ENCODE measurements at places on chromosomes 2 and 18.

DNA sequence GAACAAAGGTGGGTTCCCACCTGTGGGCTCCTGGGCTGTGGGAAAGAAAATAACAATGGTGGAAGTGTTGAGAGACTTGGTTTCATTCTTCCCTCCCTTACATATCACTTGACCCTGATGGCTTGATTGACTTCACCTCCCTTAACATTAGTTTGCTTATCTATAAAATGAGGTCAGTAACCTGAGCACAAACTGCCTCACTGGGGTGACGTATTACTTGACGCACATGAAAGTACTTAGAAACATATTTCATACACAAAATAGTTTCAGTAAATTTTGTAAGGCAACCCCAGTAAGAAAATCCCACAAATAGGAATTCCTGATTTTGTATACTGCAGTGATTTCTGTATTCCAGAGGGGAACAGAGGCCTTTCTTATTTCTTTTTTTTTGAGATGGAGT, 29.4 kb upstream of the LPIN2 start:
- no peak for DNase-seq

DNA sequence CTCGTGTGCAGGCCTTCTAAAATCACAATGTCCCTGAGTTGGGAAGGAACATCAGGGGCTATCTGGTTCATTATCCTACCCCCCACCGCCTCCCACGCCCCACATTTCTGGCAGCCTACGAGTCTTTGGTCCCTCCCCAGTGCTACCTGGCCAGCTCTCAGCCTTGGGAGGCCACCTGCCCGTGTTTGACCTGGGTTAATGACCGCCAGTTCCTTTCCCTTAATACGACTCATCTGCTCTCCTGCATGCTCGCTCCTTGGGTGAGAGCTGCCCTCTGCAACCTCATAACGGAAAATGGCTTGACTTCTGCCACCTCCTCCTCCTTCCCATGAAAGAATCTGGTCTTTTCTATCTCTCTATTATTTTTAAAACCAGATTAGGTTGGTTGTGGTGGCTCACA, 112.5 kb downstream of the NEDD4L start:
- no peak for DNase-seq

- DNase-seq, result no peak
These were observed 57.0 kb downstream of the CEP192 start for GRCh38 chr18:13048061-13048595.

DNA sequence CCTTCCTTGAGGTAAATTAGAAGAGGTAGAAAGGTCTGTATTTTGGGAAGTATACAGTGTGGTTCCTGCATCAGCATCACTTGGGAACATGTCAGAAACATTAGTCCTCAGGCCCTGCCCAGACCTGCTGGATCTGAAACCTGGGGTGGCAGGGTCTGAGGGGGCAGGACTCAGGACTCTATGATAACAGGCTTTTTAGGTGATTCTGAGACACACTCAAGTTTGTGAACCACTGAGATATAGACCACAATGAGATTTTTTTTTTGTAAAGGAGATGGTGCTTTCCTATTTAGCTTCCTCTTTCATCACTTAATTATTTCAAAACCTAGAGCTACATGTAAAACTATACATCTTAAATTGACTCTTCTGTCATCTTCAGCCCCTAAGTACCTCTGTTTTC, 262.7 kb upstream of the SPOPL start:
- DNase-seq, result no peak

DNA sequence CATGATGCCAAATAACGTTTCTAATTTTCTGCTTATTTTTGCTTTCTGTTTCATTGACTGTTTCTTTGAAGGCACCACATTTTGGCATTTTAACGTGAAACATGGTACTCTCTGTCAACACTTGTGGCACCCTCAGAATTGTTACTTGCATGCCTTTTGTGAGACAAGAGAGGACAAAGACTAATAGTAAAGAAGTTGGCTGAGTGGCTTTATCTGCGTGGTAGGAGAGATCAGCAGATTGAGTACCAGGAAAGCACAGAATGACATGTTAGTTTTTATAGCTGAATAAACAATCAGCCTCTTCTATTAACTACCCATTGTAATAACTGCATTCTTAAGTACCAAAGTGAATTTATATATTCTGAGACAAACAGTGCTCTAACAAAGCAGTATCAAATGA, 8.6 kb downstream of the ZNF638 start:
- no peak for DNase-seq

- no peak for DNase-seq
These were observed 18.3 kb downstream of the GALR1 start for GRCh38 chr18:77267969-77268368.

DNA sequence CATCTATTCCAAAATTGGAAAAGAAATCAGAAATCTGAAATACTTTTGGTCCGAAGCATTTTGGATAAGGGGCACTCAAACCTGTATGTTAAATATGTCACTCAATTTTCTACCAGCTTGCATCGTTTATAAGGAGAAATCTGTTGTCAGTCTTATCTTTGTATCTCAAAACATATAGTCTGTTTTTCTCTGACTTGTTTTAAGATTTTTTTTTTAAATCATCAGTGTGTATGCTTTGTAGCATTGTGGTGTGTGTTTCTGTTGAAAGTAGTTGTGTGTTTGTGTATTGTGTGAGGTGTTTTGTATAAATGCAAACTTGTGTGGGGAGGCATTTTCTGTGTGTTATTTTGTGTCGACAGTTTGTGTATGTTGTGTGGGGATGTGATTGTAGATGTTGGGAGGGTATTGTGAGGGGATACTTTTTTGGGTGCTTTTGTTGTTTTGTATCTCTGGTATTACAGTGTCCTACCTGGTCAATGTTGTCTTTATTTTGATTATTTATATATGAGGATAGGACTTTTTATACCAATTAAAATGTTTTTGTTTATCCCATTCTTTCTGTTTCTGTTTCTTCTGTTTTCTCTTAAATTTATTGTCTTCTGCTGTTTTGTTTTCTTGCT, 30.9 kb downstream of the SMCHD1 start:
- DNase-seq, result no peak

DNA sequence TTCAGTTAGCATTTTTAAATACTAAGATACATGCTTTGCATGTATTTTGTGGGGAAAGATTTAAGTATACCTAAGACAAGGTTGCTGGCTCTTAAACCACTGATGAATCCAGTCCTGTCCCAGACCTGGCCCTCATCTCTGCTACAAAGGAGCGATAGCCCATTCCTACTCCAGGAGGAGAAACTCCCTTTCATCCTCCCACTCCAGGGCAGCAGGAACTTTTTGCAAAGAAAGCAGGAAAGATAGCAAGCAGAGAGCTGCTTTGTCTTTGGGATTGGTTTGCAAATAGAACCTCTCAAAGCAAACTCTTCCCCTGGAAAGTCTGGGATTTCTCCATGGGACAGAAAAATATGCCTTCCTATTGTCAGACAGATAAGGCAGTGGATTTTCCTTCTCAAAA, 43.6 kb upstream of the COPS8 start:
- no peak for DNase-seq

DNA sequence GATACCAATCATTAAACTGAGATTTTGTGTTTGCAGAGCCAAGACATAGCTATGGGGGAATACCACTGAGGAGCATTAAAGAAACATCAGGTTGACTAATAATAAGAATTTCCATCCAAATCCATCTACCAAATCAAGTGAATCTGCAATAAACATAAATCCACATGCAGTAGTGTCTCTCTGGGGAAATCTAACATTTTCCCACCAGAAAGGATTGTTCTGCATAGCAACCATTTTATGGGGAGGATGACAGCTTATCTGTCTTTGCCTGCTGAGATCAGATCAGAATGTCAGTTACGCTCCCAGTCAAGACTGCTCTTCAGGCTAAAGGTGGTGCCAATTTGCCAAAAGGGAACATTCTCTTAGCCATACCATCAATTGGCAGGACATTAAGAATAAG, 1098.9 kb upstream of the CHAC2 start:
- DNase-seq, result no peak

DNA sequence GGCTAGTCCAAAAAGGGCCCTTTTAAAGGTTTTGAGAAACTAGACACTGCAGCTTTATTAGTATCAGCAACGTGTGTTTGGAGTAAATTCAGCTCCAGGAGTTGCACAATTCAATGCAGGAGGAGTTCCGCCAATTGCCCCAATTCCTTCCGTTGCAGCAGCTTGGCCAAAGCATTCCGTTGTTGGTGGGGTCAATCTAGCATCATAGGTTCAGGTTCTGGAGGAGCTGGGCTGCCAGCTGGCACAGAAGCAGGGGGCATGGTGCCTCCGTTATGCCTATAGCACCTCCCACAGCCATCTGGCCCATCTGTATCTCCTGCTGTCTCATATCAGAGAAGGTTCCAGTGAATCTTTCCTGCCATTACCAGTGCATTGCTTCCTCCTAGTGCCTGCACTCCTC, 55.4 kb downstream of the REL start:
- no peak for DNase-seq

GRCh38 chr2:241885946-241886643, 16.6 kb downstream of the RTP5 start:
- no peak for DNase-seq

GRCh38 chr18:48330016-48330991, 78.9 kb downstream of the ZBTB7C start:
- DNase-seq, result no peak

- no peak for DNase-seq
These were observed 322.0 kb upstream of the SOX11 start for GRCh38 chr2:5370158-5370557.

DNA sequence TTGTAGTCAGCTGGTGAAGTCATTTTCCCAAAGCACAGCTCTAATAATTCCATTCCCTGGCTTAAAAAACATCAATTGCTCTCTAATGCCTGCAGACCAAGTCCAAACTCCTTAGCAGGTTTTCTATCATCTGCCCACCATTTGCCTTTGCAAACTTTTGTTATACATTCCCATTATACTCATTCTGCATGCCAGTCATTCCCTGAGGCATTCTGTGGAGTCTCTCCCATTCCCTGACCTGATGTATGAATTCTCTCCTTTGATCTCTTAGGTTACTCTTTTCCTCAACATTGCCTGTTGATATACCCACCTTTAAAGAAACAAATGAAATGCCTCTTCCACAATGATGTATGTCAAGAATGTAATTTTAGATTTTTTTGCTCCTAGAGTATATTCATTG, 852.0 kb upstream of the FSHR start:
- DNase-seq, result no peak

DNA sequence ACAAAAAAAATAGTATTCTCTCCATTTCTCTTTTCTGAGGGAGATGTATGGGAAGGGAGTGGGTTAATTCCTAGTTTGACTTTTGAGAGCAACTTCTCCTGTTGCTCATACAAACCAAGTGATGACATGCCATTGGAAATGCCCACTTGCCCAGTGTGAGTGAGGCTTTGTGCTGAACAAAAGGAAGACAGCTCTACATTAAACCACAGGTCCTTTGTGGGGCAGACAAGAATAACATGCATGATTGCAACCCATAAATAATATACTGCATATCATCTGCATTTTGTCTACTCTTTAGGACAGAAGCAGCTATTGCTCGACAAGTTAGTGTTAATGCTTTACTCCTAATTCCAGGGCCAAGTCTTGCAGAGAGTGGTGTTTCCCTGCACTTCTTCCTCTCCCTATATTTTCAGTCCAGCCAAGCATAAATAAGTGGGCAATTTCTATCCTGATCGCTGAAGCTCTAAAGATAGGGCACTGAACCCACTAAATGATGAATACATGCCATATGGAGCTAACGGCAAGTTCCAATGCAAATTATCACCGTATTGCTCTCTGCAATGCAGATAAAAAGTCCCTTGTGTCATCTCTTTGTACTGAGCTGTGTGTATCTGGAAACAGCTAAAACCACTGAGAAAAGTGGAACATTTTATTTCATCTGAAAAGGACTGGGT, 19.4 kb upstream of the EHBP1 start:
- DNase-seq, result no peak

- DNase-seq, result no peak
These were observed 1110.6 kb upstream of the ACVR2A start for GRCh38 chr2:146734042-146734820.

- no peak for DNase-seq
These were observed 27.9 kb downstream of the GPC1 start for GRCh38 chr2:240463274-240463865.

DNA sequence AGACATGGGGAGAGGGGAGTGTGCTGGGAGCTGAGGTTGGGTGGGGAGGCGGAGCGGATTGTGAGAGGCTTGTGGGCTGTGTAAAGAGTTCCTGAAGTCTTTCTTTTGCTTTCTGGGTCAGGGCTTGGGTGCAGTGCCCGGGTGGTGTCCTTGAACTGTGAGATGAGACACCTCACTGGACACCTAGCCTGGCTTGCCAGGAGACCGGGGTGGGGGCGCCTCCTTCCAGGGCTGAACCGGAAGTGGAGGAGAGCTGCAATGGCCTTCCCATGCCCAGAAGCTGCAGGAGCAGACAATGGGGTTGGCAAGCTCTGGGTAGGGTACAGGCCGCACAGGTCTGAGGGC, 4.3 kb downstream of the TMEM37 start:
- no peak for DNase-seq

DNA sequence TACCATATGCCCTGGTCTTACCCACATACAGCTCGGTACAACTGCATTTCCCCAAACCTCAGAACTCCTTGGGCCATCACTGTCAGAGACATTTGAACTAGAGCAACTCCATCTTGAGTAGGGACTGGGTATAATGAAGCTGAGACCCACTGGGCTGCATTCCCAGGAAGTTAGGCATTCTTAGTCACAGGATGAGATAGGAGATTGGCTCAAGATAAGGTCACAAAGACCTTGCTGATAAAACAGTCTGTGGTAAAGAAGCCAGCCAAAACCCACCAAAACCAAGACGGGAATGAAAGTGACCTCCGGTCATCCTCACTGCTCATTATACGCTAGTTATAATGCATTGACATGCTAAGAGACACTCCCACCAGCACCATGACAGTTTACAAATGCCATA, 131.3 kb downstream of the PIK3C3 start:
- no peak for DNase-seq

- no peak for DNase-seq
These were observed 102.7 kb downstream of the CSRNP3 start for GRCh38 chr2:165572151-165572550.

GRCh38 chr18:24271381-24272228, 126.0 kb downstream of the OSBPL1A start:
- DNase-seq, result peak; percentile 5

- DNase-seq, result no peak
These were observed 76.6 kb downstream of the EMX1 start for GRCh38 chr2:72993933-72994280.

DNA sequence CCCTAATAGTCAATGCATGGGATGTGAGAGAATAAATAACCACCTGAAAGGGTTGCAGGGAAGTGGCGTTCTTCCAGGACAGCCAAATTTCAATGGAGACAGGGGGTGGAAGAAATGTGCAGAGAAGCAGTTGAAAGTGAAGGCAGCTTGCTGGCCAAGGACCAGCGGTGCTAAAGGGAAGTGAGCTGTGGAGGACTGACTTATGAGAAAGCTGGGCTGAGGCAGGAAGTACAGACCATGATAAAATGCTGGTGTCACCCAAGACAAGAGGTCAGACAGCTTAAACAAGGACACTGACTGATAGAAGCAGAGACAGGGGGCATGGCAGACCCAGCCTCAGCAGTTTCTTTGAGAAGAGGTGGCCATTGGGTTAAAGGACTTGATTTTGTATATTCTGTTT, 106.7 kb downstream of the DTNB start:
- no peak for DNase-seq

- no peak for DNase-seq
These were observed 172.4 kb downstream of the FBXO15 start for GRCh38 chr18:73975266-73975665.

Data from stimulated activated CD4-positive, alpha-beta T cell treated with anti-CD3 and anti-CD28 coated beads, Interleukin-4, amount 100 ng/mL, for 4 hours (primary cell).